EL (cell line): ENCODE measurements at places on chromosomes 7 and 10.

DNA sequence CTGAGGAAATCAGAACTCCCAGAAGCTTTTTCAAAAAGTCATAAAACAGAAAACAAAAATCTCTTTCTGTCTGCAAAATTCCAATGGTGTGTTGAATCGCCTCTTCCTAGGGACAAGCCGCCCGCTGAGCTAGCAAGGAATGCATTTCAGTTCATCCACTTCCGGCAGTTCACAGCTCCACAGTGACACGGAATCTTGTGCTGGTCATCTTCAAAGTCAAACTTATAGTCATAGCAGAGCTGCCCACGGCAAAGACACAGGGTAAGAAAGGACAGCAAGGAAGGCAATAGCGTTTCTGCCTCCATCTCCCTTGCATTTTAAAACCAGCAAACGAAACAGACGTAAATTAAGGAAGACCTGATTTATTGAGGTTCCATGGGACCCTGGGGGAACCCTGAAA, 111.2 kb downstream of the GALNT11 start:
- DNase-seq: peak; percentile 81

GRCh38 chr7:107643407-107643806, 17.2 kb upstream of the SLC26A4 start:
- DNase-seq: peak; percentile 76

GRCh38 chr7:50614721-50615518, 49.7 kb upstream of the DDC start:
- DNase-seq: no peak

DNA sequence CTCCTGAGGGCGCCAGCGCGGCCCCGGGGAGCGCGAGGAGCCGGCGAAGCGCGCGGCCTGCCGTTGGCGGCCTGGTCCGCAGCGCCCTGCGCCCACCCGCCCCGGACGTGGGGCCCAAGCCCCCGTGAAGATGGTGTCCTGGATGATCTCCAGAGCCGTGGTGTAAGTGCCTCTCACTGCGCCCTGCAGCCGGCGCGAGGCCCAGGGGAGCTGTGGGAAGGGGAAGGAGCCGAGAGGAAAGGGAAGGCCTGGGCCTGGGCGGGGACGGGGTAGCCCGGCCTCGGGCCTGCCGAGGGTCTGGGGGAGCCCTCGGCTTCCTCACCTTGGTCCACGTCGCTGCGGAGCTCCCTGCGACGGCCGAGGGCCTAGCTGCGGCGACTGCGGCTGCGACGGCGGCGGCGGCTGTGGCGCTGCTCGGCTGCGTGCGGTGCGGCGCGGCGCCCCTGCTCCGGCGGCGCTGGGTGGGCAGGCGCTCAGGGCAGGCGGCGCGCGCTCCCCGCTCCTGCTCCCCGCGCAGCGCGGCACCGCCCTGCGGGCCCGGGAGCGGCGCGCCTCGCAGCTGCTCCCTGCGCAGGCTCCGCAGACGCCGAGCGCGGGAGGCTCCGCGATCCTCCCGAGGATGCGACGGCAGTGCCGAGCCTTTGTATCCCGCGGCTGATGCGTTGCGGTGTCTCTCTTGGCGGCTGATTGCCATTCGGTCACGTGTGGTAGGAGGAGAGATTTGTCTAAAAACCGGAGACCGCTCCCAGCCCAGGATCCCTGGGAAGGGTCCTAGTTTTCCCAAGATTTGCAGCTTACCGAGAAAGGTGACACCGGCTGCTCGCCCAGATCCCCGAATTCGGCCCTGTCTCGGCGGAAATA, 445 bp downstream of the REEP3 start:
- peak; percentile 75 for DNase-seq

DNA sequence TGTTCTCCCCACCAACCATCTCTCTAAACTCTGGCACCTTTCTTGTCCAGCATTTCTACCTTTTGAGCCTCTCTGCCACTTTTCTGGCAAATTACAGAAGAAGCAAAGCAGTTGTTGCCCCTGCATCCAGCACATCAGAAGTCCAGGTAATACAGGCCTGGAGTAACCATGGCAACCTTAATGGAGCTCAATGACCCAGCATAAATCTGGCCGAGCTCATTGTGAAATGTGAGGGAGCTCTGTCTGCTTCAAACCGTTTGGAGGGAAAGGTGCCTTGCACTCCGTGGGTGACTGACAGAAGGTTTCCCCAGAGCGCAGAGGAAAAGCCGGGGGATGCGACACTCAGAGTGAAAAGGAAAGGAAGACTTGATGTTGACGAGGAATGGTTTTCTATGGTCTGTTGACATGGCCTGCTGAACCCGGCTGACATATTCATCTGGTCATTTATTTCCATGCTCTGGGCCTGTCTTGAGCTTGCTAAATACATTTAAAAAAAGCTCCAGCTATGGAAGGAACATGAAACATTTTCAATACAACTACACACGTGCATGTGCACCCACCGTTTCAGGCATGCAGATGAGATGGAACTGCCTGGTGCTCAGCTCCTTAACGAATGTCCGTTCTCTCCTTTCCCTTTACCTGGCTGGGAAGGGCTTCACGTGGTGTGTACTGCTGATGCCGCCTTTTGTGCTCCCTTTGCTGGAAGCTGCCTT, 74.9 kb downstream of the ADRA2A start:
- no peak for DNase-seq

GRCh38 chr7:15580604-15581351, 19.0 kb upstream of the AGMO start:
- DNase-seq: no peak

- no peak for DNase-seq
Measured at GRCh38 chr7:11069591-11069990, 95.9 kb downstream of the PHF14 start.

- no peak for DNase-seq
Measured at GRCh38 chr7:1893036-1893435, 223.0 kb downstream of the ELFN1 start.

DNA sequence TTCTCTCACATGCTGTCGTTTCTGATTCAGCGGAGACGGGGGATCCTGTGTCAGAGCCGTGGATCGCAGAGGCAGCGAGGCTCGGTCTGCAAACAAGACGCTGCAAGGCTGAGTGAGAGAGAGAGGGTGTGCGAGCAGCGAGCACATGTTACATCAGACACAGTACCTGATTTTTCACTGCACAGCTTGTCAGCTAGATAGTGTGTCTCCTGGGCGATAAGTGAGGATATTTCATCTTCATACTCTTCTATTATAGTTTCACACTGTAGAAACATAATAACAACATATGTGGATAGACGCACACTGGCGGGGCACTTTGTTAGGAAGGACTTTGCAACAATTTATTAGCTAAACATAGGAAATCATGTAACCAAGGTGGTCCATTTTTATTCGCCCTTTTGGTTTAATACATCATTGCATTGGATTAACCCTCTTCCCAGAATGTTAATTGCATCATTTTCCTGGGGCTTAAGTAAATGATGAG, 39.5 kb downstream of the CNPY1 start:
- peak; percentile 6 for DNase-seq

DNA sequence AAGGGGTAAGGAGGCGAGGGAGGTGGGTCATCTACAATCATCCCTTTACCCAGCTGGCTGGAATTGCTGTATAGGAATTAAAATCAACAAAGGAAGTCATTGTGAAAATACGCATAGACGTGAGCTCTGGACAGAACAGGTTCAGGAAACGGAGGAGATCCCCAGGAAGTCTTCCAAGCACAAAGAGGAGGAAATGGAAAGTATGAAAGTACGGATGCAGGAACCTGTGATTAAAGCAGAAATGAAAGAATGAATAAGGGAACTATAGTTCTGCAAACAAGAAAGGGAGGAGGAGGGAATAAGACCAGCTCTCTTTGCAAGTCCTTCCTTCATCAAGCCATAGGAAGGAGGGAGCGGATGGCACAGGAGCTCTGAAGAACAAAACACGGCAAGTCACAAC, 61.8 kb downstream of the PYROXD2 start:
- no peak for DNase-seq

GRCh38 chr10:32650246-32650655, 204.3 kb downstream of the CCDC7 start:
- DNase-seq: peak; percentile 2

DNA sequence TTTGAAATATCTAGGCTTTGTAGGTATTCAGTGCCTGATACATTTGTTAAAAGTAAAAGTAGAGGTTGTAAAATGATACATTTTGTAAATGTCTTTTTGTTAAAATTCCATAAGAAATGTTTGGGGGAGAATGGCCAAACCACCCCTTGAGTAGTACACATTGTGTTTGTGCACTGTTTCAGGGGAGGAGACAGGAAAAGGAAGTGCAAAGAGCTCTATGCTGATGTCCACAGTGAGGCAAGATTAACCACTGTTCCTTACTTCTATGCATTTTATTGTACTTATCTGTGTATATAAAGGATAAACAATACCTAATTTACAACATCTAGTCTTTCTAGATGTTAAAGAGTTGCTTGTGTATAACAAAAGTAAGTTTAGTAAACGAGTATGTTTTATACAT, 7.4 kb upstream of the CYCS start:
- no peak for DNase-seq

DNA sequence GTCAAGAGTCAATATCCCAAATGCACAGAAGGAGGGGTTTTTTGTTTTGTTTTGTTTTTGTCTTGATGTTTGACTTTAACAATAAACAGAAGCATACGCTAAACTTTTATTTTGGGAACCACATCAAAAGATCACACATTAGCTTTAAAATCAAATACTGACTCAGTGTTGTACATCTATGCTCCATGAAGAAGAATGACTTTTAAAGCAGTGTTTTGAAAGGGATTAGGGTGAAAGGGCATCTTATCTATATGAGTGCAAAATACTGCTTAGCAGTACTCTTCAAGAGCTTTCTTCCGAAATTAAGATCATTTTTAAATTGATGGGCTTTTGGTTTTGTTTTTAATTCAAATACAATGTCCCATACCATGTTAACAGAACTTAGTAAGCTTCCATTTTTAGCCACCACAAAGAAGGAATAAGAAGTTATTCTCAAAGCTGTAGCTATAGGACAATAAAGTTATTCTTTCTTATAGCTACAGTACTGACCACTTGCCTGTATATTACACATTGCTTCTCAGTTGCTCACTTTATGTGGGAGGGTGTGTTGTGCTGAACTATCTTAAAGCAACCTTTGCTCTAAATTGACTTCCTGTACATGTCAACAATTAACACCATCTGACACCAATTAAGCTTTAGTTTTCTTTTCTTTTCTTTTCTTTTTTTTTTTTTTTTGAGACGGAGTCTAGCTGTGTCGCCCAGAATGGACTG, 144.3 kb upstream of the KAT6B start:
- DNase-seq: no peak

DNA sequence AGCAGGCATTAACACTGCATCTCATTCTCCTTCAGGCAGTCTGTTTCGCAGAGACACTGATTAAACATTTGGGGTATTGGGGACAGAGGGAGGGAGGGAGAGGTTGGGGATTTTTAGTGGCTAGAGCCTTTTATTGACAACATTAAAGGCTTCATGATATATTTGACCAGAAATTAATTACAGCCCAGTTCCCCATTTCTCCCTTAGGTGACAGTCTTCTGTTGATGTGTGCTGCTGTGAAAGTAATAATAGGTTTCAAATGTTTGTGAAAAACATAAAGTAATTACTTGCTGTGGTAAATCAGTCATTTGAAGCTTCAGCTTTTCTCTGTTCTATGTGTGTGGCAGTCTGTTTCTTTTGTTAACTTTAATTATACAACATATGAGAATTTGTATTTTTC, 105.3 kb upstream of the LRGUK start:
- no peak for DNase-seq

DNA sequence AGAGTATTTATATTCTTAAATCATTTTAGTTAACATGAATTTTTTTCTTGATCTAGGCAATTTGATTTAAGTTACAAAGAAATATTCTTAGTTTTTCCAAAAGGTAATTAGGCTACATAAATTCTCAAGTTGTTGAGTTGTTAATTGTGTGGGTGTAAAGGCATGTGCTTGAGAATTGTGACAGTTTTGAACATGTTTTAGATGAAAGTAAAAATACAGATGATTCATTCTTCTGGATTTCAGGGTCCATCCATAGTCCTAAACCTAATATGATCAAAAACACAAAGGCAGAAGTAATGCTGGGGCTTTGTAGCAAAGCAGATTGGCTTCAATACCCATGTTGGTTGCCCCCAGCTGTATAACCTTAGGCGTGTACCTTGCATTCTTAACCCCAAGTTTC, 127.9 kb downstream of the CPED1 start:
- DNase-seq: peak; percentile 17
